ENCODE measurements at places on chromosomes 2 and 18. TPM values are rescaled to one million over a fixed set of nuclear protein-coding genes. Genes with fewer than 3 reads are reported as not detected.

FBXO15 gene
- 0.44 TPM for total RNA-seq

IMPA2 gene
- total RNA-seq = 39.5 TPM

SH3RF3 gene
- total RNA-seq = 9.5 TPM

ALPG gene
- total RNA-seq = not detected

TMEM37 gene
- total RNA-seq = 37.8 TPM

UNC50 gene
- 57.4 TPM for total RNA-seq

CLHC1 gene
- 3.2 TPM for total RNA-seq

WDR54 gene
- total RNA-seq = 8.1 TPM

SLC16A14 gene
- 3.3 TPM for total RNA-seq

MAIP1 gene
- 17.2 TPM for total RNA-seq

PROKR1 gene
- total RNA-seq = 0.19 TPM

METTL5 gene
- 69.5 TPM for total RNA-seq

CHRND gene
- total RNA-seq = not detected

HJURP gene
- 1.9 TPM for total RNA-seq

MAP3K20 gene
- 67.2 TPM for total RNA-seq

ALK gene
- total RNA-seq = 2.3 TPM

MRO gene
- total RNA-seq = 1.3 TPM

APLF gene
- total RNA-seq = 10.6 TPM

CD207 gene
- not detected for total RNA-seq

CDK15 gene
- 4.6 TPM for total RNA-seq

QPCT gene
- total RNA-seq = 15.6 TPM

ING5 gene
- total RNA-seq = 44.3 TPM

MOGAT1 gene
- not detected for total RNA-seq

ANO7 gene
- total RNA-seq = 0.66 TPM

TPO gene
- 5.9 TPM for total RNA-seq

KANSL1L gene
- 35.5 TPM for total RNA-seq

MAP4K4 gene
- total RNA-seq = 98.7 TPM

PSMD1 gene
- total RNA-seq = 86.9 TPM

MARCHF4 gene
- total RNA-seq = not detected

DPYSL5 gene
- not detected for total RNA-seq

MDH1B gene
- total RNA-seq = 1.1 TPM

SERPINB4 gene
- not detected for total RNA-seq

UGT1A4 gene
- total RNA-seq = not detected

FSIP2 gene
- total RNA-seq = 0.94 TPM

RGPD4 gene
- not detected for total RNA-seq

CD28 gene
- total RNA-seq = 3.6 TPM

SCYGR1 gene
- not detected for total RNA-seq

KLHL14 gene
- total RNA-seq = not detected

CD8A gene
- 1.3 TPM for total RNA-seq

LRRTM1 gene
- total RNA-seq = not detected

SLC9A4 gene
- total RNA-seq = not detected

MYCN gene
- not detected for total RNA-seq

EPC2 gene
- 27.5 TPM for total RNA-seq

LOXHD1 gene
- total RNA-seq = 3.2 TPM

TLX2 gene
- total RNA-seq = not detected

KCNG3 gene
- total RNA-seq = 0.22 TPM

LMAN2L gene
- total RNA-seq = 18.1 TPM

NETO1 gene
- 0.51 TPM for total RNA-seq

ARHGAP25 gene
- 29.7 TPM for total RNA-seq

OSBPL6 gene
- 1.5 TPM for total RNA-seq

NT5DC4 gene
- total RNA-seq = not detected

ZNF2 gene
- 3.4 TPM for total RNA-seq

UGT1A7 gene
- not detected for total RNA-seq

CYRIA gene
- 21.2 TPM for total RNA-seq

LONRF2 gene
- 1.3 TPM for total RNA-seq

DNAH6 gene
- 0.49 TPM for total RNA-seq

MCFD2 gene
- 66.7 TPM for total RNA-seq

VWC2L gene
- total RNA-seq = not detected

FZD7 gene
- 6.6 TPM for total RNA-seq

Data from subcutaneous adipose tissue (tissue), 4 donors.